ENCODE measurements at places on chromosomes 2 and 18.

DNA sequence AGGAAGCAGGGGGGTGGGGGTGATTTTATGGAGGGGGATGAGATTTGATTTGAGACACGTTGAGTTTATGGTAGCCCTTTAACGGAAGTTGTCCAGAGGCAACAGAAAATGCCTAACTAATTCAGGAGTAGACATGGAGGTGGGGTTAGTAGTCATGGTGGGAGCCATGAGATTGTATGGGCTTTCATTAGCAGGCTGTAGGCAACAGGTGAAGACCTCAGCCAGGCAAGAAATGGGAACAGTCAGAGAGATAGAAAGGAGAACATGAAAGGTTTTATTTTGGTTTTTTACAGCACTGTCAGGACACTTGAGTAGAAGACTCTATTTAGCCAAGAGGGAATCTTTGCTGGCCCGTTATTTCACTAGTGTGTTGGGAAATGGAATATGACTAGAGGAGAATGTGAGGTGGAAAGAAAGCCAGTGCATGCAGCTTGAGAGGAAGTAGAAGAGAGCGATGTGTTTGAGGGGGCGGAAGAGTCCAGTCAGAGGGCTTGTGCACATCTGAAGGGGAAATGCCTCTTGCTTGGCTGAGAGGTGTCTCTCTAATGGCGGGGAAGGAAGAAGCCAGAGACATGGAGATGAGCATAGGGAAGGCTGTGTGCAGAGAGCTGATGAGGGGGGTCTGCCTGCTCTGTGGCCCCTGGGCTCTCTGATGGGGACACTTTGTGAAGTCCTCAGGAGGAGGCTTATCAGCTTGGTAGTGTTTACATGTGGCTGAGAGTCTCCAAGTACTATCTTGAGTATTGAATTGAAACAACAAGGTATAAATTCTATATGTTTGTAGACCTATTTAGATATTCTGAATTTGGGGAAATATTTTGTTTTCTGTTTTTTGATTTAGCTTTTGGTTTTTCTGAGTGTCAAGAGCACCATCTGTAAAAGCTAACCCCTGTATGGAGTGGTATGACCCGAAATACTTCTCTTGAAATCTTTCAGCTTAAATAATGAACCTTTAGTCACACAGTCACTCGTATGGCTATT, 66.9 kb upstream of the ITM2C start:
- no peak for DNase-seq

DNA sequence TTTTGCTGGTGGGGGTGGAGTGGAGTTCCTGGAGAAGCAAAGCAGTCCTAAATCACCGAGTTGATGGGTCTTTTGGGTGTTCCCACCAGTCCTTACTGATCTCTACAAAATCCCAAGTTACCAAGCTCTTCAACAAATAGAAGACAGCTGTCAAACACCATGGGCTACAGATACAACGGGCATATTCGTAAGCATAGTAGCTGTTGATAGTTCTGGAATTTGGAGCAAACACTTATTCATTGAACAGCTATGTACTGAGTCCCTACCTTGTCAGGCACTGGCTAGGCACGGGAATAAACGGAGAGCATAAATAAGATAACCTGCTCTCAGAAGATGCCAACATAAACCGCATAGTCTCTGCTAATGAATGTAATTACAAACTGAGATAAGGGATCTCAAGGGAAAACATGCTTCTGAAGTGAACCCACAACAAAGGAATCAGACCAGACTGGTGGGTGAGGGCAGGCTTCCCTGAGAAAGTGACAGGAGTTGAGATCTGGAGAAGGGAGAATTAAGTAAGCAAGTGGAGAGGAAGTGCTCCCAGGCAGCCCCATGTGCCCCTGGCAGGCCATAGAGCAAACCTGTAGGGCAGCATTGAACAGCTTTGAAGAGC, 947 bp upstream of the ANKRD44 start:
- DNase-seq, result no peak

- DNase-seq, result no peak
These were observed 245.1 kb downstream of the NEDD4L start for GRCh38 chr18:58288921-58289797.

- DNase-seq, result no peak
These were observed 94.6 kb downstream of the EN1 start for GRCh38 chr2:118752762-118753429.

- no peak for DNase-seq
These were observed 221.8 kb downstream of the STK39 start for GRCh38 chr2:168025487-168026202.

DNA sequence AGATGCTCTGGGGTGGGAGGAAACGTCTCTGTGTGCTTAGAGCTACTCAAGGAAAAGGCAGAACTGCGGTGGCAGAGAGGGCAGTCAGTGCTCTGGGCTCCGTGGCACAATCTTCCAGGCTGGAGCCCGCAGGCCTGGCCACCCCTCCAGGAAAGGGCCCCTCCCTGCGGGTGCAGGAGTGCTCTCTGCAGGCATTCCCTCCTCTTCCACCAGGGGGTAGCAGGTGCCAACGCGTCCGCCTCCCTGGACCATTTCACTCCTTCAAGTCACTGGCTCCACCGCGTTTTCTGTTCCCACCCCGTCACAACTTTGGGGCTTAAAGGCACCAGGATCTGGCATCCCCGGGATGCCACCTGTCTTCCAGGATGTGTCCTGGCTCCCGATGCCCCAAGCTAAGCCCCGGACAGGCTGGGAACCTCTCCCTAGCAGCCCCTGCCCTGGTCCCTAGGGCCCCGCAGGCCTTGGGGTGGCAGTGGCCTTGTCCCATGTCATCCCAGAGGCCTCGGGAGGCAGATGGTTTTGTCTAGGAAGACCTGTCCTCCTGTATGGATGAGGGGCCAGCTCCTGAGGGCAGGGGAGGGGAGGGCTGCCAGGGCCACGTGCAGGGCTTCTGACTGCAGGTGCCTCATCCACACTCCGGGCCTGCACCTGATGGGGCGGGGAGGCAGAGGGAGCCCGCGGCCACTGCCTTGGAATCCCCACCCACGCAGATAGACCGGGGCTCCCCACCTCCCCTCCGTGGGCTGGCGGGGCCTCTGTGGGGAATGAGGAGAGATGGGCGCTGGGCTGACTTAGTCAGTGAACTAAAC, 26.4 kb downstream of the KCNIP3 start:
- DNase-seq, result no peak

GRCh38 chr2:211093743-211094303, 537.4 kb downstream of the CPS1 start:
- no peak for DNase-seq

All from stimulated activated CD8-positive, alpha-beta memory T cell treated with anti-CD3 and anti-CD28 coated beads, Interleukin-4, amount 100 ng/mL, for 4 hours (primary cell).